Stimulated activated CD8-positive, alpha-beta memory T cell treated with anti-CD3 and anti-CD28 coated beads, Interleukin-2, amount 100 ng/mL, for 1 hour (primary cell): ENCODE measurements at places on chromosomes 6 and 20.

DNA sequence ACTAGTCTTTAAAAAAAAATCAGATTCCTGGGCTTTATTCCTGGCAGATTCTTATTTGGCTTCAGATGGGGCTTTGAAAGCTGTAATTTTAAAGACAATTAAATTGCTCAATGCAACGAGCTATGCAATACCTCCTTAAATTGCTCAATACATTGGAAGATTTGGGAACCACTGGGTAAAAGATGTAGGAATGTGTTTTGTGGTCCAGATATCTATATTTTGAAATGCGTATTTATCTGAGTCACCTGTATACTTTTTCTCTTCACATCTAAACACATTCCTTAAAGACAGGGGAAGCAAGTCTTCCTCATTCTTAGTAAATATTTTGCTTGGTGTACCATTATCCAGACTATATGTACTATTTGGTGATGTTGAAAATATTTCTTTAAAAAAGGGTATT lies 29.6 kb upstream of the MAP7 start:
- DNase-seq: no peak

DNA sequence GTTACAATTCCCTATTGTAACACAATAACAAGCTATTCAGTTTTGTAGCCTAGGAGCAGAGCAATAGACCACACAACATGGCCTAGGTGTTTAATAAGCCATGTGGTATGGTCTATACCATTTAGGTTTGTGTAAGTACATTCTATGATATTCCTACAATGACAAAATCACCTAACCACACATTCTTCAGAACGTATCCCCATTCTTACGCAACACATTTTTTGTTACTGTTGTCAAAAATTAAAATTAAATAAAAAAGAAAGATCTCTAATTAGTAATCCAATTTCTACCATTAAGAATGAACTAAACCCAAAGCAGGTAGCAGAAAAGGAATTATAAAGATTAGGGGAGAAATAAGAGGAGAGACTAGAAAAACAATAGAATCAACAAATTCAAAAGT lies 44.0 kb downstream of the RANBP9 start:
- no peak for DNase-seq

DNA sequence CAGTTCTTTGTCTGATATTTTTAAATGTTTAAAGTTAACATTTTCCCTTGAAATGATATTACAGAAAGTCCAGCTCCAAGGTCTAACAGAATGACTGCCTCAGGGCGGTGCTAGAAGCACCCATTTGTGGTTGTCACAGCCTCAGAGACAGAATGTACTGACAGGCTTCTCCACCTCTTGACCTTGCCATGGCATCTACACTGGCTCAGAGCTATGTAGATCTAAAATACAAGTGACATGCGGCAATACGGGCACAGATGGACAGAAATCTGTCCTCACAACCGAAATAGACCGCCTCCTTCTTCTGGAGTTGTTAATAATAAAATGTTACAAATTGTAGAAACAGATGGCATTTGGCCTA lies 167.2 kb upstream of the THEMIS start:
- DNase-seq: no peak

GRCh38 chr6:130293800-130294199 lies 71.0 kb upstream of the SAMD3 start:
- DNase-seq: no peak

DNA sequence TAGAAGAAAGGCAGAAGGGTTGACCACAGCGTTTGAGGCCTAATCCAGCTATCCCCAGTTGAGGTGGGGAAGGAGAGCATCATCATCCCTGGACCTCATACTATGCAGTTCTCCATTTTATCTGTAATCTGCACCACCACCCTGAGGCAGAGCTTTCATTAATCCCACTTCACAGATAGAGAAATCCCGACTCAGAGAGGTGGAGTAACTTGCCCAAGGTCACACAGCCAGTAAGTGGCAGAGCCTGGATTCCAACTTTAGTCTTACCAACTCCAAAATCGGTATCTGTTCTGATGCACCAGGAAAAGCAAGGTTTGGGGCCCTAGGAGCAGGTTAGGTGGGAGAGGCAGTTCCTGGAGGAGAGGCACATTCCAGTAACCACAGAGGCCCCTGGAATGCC lies 6.7 kb downstream of the TMEM74B start:
- no peak for DNase-seq

DNA sequence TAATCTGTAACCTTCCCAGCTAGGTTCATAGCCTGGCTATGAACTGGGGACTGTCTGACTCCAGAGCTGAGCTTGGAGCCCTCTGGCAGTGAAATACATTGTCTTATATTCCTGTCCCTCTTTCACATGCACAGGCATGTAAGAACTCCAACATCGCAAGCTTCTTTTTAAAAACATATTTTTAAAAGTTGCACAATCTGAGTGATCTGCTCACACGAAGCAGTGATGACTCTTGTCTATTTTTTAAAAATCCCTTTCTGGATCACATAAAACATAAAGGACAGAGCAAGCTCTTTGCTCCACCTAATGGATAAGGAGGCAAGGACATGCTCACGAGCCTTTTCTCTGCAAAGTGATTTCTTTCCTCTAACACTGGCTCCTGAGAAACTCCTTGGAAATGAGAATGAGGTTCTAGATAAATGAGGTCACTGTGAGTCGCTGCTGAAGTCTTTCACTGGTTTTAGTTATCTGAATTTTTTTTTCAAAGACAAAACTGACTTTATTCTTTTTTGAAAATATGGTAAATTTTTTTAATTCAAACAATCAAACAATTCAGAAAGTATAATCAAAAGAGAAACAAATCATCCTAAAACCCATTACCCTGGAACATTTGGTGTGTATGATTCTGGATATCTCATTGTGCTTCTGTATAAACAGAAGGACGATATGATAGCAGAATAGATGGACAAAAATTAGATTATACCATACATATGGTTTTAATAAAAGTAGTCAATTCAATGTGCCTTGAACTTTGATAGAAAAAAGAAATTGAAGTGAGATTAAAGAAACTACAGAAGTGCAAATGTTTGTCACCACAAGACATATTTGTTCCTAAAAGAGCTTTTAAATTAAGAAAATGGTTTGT lies 30.8 kb downstream of the IL20RA start:
- no peak for DNase-seq

- no peak for DNase-seq
Measured at GRCh38 chr20:58403272-58403671, 14.2 kb downstream of the VAPB start.

DNA sequence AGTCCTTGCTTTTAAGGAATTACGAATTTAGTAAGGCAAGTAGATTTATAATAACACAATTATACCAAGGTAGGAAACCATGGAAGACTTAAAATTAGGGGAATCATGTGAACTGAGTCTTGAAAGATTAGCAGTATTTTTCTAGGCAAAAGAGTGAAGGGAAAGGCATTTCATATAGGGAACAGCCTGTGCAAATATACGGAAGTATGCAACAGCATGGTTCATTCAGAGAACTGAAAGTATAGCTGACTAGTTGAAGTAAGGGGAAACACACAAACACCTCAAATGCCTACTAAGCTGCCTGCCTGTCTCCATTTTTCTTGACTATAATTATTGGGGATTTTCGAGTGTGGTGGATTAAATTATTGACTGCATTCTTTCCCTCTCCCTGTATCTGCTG lies 39.0 kb upstream of the ECHDC1 start:
- no peak for DNase-seq

- no peak for DNase-seq
Measured at GRCh38 chr20:56373942-56374341, 15.2 kb downstream of the FAM210B start.

DNA sequence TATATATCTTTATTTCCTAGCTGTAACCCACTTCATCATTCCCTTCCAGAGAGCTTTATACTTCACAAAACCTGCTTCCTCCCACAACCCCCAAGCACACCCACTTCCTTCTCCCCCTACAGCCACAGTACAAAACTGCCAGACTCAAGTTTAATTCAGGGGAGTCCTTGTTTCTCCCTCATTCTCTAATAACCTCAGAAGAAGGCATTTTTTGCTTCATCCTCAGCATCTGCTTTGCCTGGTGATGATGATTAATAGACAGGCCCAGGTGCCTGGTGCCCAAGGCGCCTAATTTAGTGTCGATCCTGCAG lies 414.3 kb downstream of the KIF16B start:
- DNase-seq: no peak

- no peak for DNase-seq
Measured at GRCh38 chr6:3630258-3630835, 121.2 kb downstream of the PXDC1 start.

DNA sequence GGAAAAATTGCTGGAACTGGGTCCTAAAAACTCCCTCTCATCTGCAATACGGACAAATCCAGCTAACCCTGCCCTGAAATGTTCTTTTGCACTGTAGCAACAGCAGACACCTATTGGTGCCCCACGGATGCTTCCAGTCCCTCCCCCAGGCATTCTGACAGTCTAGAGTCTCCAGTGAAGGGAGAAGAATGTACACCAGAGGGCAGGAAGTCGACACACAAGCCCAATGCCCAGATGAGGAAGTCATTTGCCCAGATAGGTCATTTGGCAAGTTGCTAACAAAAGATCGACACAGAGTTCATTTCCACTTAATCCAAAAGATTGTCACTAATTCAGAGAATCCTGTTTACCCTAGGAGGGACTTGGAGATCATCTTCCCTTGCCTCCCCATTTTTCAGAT lies 293.0 kb upstream of the PRDM1 start:
- DNase-seq: no peak

- DNase-seq: no peak
Measured at GRCh38 chr6:168789699-168790098, 348.7 kb downstream of the SMOC2 start.

GRCh38 chr6:31462026-31462963 lies 35.6 kb upstream of the MICB start:
- DNase-seq: no peak

- no peak for DNase-seq
Measured at GRCh38 chr6:149246691-149247384, 70.7 kb upstream of the TAB2 start.

DNA sequence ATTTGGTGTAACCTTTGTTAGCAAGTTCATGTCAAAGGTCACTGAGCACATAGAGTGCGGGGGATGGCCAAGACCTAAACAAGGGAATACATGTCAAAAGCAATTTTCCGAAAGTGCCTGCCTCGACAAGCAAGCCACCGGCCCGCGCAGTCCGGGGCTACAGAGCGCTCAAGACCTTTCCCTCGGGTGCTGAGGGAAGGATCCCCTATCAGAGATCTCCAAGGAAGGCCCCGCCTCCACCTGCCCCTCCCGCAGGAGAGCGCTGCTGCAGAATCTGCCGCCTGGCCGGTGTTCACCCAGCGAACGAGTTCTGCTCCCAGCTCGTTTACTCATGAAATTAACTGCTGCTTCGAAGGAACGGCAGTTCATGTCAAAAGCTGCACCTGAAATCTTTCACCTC lies 252.7 kb downstream of the BMP7 start:
- DNase-seq: no peak

GRCh38 chr6:101760843-101761621 lies 367.5 kb downstream of the GRIK2 start:
- no peak for DNase-seq

- DNase-seq: no peak
Measured at GRCh38 chr6:12485226-12485764, 195.1 kb downstream of the EDN1 start.

GRCh38 chr20:33345342-33345741 lies 56.0 kb downstream of the CDK5RAP1 start:
- no peak for DNase-seq

- no peak for DNase-seq
Measured at GRCh38 chr6:35044761-35045421, 96.2 kb downstream of the TCP11 start.

DNA sequence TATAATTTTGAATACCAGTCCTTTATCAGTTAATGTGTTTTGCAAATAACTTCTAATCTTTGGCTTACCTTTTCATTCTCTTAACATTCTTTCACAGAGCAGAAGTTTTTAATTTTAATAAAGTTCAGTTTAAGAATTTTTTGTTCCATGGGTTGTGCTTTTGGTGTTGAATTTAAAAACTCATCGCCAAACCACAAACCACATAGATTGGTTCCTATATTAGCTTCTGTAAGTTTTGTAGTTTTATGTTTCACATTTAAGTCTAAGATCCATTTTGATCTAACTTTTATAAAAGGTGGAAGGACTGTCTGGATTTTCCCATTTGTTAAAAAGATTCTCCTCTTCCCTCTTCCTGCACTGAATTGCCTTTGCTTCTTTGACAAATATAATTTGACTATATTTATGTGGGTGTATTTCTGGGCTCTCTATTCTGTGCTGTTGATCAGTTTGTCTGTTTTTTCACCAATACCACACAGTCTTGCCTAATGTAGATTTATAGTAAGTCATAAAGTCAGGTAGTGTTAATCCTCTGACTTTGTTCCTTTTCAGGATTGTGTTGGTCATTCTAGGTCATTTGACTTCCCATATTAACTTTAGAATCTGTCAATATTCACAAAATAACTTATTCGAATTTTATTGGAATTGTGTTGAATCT lies 17.5 kb upstream of the SDCBP2 start:
- DNase-seq: no peak

- no peak for DNase-seq
Measured at GRCh38 chr20:16486532-16486931, 86.7 kb downstream of the KIF16B start.

- no peak for DNase-seq
Measured at GRCh38 chr20:23034721-23035671, at the start of gene SSTR4. TSS of gene SSTR4 (plus strand) at chr20:23035312. CDS start at chr20:23035484, 172 bp downstream.

GRCh38 chr6:105163183-105163582 lies 16.6 kb downstream of the POPDC3 start:
- DNase-seq: no peak

DNA sequence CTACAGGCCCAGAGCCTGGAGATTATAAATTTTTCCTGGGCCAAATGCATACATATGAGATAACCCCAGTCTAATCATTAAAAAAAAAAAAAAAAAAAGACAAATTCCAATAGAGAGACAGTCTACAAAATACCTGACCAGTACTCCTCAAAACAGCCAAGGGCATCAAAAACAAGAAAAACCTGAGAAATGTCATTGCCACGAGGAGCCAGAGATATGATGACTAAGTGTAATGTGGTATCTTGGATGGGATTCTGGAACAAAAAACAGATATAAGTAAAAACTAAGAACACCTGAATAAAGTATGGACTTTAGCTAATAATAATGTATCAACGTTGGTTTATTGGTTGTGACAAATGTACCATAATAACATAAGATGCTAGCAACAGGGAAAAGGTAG lies 24.9 kb downstream of the UBE2V1 start:
- no peak for DNase-seq

- DNase-seq: peak; percentile 39
Measured at GRCh38 chr6:26240157-26241032, 124.6 kb upstream of the BTN3A2 start.

- peak; percentile 70 for DNase-seq
Measured at GRCh38 chr20:50169329-50169823, 15.9 kb upstream of the PEDS1 start.

- DNase-seq: no peak
Measured at GRCh38 chr20:15567219-15567618, 1006.0 kb downstream of the KIF16B start.

DNA sequence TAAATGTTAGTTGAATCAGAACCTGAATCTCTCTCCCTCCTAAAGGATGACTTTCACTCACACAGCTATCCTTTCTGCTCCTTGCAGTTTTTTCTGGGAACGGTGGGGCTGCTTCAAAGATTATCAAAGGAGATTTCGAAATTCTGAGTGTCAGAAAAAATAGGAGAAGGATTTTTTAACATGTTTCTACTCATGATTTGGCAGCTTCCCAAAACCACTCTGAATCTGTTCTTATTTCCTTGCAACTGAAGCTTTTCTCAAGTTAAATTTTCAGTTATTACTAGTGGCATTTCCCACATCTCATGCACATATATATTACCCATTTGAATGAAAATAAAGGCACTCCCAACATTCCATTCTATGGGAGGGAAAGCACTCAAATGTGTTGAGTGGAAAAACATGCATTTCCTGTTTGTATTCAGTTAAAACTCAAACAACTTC lies 123.6 kb downstream of the LCA5 start:
- no peak for DNase-seq

GRCh38 chr6:5143634-5144311 lies 58.6 kb downstream of the PPP1R3G start:
- peak; percentile 72 for DNase-seq
